ENCODE measurements at places on chromosomes 7 and 10.

DNA sequence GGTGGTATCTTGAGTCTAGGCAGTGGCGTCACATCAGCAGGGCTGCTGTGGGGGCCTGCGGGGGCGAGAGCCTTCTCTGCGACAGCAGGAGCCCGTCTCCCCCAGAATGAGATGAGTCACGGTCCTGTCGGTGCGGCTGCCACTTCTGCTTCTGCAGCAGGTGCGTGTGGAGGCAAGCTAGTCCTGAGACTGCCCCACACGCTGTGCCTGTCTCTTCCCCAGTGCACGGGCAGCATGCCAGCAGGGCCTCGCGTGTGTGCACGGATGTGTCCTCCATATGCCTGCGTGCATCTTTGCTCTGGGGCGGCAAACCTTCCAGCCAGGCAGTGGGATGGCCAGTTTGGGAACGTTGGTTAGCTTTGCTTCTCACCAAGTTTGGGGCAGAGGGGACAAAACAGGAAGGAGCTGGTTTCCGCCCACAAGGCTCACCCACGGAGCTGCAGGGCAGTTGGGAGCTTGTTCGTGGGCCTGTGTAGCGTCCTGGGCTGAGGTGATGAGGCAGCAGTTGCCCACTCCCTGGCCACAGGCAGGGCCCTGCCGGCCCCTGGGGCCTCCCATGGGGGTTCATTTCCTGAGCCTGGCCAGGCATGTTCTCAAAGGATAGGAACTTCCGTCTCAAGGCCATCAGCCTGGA is 60.8 kb upstream of the PPIF start:
- DNase-seq: peak; percentile 84

DNA sequence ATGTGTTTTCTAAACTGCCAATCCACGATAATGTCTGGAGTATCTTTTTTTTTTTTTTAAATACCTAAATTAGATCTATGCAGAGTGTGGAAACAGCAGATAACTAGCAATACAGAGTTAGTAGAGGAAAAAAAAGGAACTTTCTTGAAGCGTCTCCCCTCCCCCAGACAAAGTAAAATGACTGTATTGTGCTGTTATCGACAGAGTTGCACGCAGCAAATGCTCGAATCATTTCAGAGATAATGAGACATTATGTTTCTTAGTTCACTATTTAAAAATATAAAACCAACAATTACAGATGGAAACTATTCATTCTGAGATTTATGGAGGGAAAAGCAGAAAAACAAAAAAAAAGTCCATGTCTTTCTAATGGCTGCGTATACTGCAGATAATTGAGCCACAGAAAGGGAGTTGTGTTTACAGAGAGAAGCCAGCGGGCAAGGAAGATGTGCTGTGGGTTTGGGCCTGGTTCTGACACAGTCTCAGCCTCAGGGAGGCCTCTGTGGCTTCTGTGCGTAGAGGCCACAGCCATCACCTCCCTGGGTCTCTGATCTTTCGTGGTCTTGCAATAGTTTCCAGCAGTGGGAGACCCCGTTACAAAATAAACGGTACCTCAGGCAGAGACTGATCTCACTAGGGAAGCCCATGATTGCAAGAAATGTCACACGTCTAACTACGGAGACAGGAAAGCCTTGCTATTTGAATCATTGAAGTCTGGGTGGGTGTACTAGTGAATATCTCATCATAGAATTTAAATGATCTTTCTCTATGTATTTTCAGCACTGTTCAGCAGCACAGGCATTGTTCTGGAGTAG is 19.1 kb upstream of the KLF6 start:
- peak; percentile 65 for DNase-seq

GRCh38 chr10:92517034-92517655 is 56.7 kb downstream of the IDE start:
- peak; percentile 86 for DNase-seq

- no peak for DNase-seq
Observed at GRCh38 chr7:129341212-129341611, 93.0 kb upstream of the STRIP2 start.
